ENCODE measurements at places on chromosomes 12 and 14. TPM values are rescaled to one million over a fixed set of nuclear protein-coding genes. Genes with fewer than 3 reads are reported as not detected.

Gene ETNK1
- 77.0 TPM for polyA plus RNA-seq

Gene CAMKK2
- polyA plus RNA-seq = 32.8 TPM

Gene RNFT2
- polyA plus RNA-seq = 2.6 TPM

Gene HSPA2
- polyA plus RNA-seq = 20.3 TPM

Gene AKAP5
- polyA plus RNA-seq = 6.6 TPM

Gene CAPS2
- polyA plus RNA-seq = 8.0 TPM

Gene PRKAG1
- 59.6 TPM for polyA plus RNA-seq

Gene HOXC13
- not detected for polyA plus RNA-seq

Gene CABP1
- polyA plus RNA-seq = 3.9 TPM

Gene CCDC196
- polyA plus RNA-seq = 0.14 TPM

Gene PIWIL1
- polyA plus RNA-seq = 0.20 TPM

Gene CELA1
- polyA plus RNA-seq = 0.19 TPM

Gene TEX52
- polyA plus RNA-seq = 1.1 TPM

Gene ATXN2
- polyA plus RNA-seq = 92.8 TPM

All from left renal pelvis (tissue), 4 donors.